ENCODE measurements at places on chromosomes 11 and 22.

DNA sequence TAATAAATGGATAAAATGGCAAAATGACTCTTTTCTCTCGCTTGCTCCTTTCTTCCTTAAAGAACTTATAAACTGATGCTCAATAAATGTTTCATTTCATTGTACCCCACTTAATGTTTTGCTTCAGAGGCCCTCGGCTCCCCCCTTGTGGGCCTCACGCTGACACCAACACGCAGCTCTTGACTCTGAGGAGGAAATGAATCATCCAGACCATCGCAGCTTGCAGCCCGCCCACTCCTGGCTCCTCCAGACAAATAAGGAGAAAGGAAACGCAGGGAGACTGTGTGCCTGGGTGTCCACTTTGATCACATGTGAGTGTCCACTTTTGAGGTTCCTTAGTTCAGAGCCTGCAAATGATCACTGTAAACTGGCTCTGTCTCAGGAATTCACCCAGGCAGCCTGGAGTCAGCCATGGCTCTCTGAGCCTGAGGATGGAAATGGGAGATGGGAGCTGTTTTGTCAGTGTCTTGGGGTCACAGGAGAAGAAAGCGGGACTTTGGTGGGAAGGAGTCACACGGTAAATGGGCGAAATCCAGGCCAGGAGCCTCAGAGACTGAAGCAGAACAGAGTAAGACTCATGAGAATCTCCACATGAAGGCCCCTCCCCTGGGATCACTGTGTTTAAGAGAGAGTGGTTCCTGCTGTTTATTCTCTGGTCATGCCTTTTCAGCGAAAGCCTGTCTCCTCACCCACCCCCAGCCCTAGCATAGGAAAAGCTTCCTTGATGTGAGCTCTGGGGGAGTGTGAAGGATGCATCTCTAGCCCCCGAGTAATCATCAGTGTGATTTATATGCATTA, 96.5 kb downstream of the CWC15 start:
- DNase-seq: peak; percentile 90

- DNase-seq: no peak
Observed at GRCh38 chr11:57681168-57681567, 13.3 kb downstream of the ZDHHC5 start.

GRCh38 chr11:102846292-102846691, 2.9 kb upstream of the MMP3 start:
- DNase-seq: no peak

GRCh38 chr11:122937983-122938382, 43.7 kb downstream of the BSX start:
- no peak for DNase-seq

DNA sequence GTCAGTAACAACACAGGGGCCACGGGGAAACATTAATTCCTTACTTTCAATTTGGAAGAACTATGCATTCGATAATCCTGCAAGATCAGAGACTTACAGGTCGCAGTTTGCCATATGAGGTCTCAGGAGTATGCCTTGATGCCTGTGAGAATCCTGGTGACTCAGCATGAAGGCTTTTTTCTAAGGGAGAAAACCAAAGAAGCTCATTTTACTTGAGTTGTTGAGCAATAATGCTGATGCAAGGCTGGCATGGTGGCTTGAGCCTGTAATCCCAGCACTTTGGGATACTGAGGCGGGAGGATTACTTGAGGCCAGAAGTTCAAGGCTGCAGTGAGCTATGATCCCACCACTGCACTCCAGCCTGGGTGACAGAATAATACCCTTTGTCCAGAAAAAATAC, 26.6 kb downstream of the ATG16L2 start:
- peak; percentile 83 for DNase-seq

DNA sequence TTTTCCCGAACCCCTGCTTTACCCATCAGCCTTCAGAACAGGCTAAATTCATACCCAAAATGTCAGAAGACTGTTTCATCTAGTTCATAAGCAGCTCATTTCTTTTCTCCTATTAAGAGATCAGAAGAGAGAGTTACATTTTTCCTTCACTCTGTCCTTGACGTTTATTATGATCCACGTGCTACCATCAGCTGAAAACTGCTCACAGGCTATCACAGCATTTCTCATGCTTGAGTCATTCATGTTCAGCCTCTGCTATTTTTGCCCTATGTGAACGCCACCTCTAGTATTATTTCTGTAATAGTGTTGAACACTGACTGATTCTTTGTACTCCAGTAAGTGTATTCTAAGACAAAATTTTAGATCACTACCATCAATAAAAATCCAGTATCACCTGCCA, 51.9 kb downstream of the SLC1A2 start:
- peak; percentile 63 for DNase-seq

DNA sequence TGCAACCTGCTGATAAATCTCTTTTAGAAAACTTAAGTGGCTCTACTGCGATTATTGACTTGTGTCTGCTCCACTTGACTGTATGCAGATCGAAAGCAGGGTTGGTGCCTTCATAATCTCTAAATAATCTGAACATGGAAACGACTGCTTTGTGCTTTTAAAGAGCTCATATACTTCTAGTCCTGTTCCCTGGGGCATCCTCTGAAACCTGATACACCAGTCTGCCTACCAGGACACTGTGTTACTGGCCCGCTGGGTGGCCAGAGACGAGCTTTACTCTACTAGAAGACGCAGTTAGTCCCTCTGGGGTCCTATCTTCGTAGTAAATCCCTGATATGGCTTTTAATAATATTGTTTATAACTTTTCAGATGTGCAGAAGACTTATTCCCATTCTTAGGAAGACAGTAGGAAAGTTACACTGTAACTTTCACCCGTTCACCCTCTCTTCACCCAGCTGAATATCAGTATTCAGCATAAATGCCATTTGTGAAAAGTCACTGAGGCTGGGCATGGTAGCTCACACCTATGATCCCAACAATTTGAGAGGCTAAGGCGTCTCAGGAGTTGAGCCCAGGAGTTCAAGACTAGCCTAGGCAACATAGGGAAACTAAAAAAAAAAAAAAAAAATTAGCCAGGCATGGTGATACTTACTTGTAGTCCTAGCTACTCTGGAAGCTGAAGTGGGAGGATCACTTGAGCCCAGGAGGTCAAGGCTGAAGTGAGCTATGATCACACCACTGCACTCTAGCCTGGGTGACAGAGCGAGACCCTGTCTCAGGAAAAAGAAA, 9.0 kb upstream of the HTR3B start:
- DNase-seq: no peak

DNA sequence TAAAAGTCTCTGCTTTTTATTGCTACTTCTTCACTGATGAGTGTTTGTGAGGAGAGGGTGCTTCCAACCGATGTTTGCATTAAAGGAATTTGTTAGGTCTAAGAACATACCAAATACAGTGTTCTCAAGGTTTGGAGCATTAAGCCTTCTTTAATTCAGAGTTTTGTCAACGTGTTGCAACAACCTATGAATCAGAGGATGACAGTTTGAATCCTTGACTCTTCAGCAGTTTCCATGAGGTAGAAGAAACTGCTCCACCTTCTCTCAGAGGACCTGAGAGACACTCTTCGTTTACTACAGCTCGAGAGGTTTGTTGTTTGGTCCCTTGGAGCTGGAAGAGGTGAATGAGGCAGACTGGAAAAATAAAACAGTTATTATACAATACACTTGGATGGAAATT, 55.7 kb downstream of the NCAM1 start:
- no peak for DNase-seq

DNA sequence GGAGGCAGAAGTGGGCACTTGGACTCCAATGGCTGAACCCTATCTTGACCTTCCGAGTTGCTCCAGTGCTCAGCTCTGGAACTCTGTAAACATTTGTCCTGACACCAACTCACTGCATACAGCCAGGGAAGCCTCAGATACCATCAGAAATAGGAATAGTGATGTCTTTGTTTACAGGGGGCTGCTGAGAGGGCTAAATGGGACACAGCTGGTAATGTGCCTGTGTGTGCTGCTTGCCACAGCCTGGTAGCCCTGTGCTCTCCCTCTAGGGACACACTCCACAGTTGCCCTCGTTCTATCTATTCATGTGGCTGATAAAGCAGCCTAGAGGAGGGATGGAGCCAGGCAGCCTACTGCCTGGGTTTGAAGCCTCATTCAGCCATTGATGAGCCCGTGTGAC, 559.8 kb downstream of the MIAT start:
- no peak for DNase-seq

Measured in fibroblast of skin of left quadriceps (primary cell).